ENCODE measurements at places on chromosomes 5 and 9.

- H3K27me3 ChIP-seq = no peaks in the 10 kb centered on the region
- no peak overlapping the region for H3K4me3 ChIP-seq
Observed at GRCh38 chr5:61704289-61704688, 372.2 kb downstream of the ZSWIM6 start.

DNA sequence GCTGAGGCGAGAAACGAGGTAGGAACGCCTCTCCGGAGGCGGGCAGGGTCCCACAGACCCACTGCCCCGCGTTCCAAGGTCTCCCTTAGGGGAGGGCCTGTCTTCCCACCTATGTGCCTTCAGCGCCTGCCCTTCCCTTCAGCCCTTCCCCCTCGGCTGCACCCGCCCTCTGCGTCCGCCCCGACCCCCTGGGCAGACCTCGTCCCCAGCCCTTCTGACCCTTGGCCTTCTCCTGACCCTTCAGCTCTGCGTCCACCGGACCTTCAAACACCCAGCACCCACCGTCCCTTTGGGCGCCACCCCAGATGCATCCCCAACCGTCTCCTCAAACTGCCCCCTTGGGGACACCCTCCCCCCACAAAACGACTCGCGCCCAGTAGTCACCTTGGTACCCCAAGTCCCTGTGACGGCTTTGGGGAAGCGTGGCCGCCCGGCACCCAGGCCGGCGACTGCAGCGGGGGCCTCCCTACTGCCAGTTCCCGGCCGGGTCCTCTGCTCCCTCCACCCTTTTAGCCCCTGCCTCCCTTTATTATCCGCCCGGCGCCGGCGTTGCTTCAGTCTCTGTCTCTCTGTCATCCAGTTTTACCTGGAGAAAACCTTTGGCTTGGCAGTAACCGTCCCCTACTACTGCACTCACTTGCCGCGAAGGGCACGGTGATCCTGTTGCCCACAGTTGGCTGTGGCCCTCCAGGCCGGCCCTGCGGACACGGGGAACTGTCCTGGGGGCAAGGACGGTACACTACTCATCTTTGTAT is 421 bp downstream of the RUSC2 start:
- no peaks in the 10 kb centered on the region for H3K27me3 ChIP-seq
- H3K4me1 ChIP-seq = peaks cover 10% of the 10 kb centered on the region
- no peak for DNase-seq
- H3K36me3 ChIP-seq = no peaks in the 10 kb centered on the region

GRCh38 chr5:64822320-64822719 is 53.6 kb downstream of the CWC27 start:
- H3K27ac ChIP-seq = no peak overlapping the region
- H3K4me3 ChIP-seq = no peak overlapping the region
- DNase-seq = no peak
- no peaks in the 10 kb centered on the region for H3K27me3 ChIP-seq
- H3K4me1 ChIP-seq = no peaks in the 10 kb centered on the region

- H3K27me3 ChIP-seq = no peaks in the 10 kb centered on the region
- DNase-seq = no peak
- peaks cover 12% of the 10 kb centered on the region for H3K4me1 ChIP-seq
- no peaks in the 10 kb centered on the region for H3K36me3 ChIP-seq
Observed at GRCh38 chr5:35771300-35771699, 85.4 kb upstream of the IL7R start.

DNA sequence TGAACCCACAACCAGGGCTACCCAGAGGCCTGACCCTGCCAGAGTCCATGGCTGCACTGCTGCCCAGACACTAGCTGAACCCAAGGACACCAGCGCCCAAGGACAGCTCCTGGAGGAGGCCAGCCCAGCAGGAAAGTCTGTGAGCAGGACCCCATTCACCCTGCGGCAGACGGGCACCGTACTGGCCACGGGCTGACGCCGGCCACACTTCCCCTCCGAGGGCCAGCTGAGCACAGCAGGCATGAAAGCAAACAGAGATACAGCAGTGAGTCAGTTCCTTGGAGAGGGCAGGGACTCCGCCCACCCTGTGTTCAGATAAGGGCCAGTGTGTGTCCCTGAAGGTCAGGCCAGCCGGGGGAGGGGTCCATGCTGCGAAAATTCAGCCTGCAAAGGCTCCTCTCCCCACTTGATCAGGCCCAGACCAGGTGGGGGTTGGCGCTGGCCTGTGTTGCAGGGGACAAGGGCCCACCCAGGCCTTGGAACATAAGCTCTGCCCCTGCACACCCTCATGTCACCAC is 3.2 kb downstream of the RNF208 start:
- H3K36me3 ChIP-seq = peaks cover 9% of the 10 kb centered on the region
- H3K4me1 ChIP-seq = peaks cover 15% of the 10 kb centered on the region
- DNase-seq = no peak
- no peaks in the 10 kb centered on the region for H3K27me3 ChIP-seq
- no peak overlapping the region for H3K27ac ChIP-seq

DNA sequence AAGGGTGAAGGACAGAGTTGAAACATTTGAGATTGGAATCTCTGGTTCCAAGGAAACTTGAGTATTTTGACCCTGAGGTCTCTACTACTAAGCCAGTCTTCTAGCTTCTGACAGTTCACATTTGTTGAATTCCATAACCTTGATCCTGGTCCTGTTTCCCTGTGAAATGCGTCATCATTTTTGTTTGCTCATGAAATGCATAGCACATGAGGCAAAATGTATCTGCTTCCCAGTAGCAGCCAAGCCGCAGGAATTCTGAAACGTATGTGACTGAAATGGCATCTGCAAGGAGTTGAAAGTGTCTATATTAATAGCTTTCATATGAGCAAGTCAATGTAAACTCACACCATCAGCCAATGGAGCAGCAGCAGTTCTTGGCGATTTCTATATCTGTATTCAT is 307.9 kb downstream of the CSNK1G3 start:
- no peak overlapping the region for H3K4me3 ChIP-seq
- H3K36me3 ChIP-seq = no peaks in the 10 kb centered on the region
- H3K27me3 ChIP-seq = no peaks in the 10 kb centered on the region
- no peak for DNase-seq
- no peaks in the 10 kb centered on the region for H3K4me1 ChIP-seq
- H3K27ac ChIP-seq = no peak overlapping the region
